HuH-7 (cell line): ENCODE measurements at places on chromosomes 16 and 17.

DNA sequence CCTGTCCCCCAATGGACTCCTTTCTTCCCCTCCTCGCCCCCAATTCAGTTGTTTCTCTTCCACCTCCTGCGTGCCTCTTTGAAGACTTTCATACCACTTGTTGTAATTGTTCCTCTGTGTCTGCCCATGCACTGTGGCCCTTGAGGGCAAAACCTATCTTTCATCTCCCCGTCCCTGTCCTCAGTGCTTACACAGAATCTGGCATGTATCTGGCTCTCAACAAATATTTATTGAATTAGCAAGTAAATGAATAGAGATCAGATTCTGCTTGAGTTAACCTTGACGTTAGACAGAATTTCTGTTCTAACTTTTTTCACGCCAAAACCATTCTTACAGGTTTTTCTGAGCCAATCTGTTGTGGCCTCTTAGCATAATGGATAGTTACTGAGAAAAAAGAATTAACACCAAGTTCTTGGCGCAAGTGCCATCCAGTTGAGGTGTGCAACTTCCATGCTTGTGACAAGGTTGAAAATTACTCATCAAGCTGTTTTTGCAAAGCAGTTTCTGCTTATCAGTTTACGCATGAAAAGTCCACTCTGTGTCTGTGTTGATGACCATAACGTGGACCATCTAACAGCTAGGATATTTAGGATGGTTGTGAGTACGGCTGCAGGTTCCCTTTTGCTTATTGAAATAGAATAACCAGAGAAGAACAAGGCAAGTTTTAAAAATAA is 215.1 kb downstream of the PRKCA start:
- no peak for DNase-seq

DNA sequence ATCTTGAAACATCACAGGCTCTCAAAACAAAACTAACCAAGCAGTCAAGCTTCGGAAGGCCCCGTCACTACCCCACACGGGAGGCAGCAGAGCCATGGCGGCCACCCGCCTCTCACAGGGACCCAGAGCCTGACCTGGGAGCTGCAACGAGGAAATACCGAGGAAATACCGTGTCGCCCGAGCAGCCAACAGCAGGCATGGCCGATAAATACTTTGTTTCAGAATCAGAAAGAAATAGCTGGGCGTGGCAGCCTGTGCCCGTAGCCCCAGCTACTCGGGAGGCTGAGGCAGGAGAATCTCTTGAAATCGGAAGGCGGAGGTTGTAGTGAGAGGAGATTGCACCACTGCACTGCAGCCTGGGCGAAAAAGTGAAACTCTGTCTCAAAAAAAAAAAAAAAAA is 6.9 kb downstream of the LMF1 start:
- no peak for DNase-seq

GRCh38 chr16:73692861-73693260 is 603.8 kb upstream of the PSMD7 start:
- no peak for DNase-seq

DNA sequence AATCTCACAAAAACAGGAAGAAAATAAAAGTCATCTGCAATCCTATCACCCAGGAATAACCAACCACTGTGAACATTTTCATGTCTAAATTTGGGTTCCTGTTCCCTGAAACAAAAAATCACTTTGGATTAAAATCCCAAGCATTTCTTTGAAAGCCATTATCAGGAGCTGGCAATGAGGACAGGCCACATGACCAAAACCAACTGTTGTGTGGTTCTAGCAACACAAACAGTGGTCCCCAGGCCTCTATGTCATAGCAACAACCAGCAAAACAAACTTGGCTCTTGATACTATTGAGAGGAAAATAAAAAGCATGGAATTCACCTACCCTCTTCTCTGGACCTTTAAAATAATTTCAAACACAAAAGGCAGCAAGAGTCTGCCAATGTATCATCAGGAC is 252.5 kb downstream of the SLC39A11 start:
- no peak for DNase-seq

DNA sequence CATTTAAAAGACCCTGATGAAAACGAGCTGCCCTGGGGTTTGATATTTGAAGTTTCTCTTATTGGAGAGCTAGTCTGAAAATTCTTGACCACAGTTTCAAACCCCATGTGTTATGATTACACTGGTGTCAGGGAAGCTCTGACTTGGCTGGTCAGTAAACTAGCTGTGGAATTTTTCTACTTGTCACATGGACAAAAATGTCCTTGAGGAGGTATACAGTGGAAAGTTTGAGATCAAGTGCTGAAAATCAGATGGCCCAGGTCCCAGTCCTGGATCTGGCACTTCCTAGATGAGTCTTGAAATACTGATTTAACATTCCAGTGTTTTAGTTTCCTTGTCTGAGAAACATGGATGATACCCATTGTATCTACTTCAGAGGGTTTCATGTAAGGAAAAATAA is 30.7 kb upstream of the SOX9 start:
- DNase-seq, result no peak

GRCh38 chr16:17607075-17607509 is 136.3 kb upstream of the XYLT1 start:
- no peak for DNase-seq

- DNase-seq, result no peak
Observed at GRCh38 chr17:57455063-57455914, 199.0 kb downstream of the MSI2 start.

GRCh38 chr17:22600644-22601298 is 908.4 kb downstream of the KCNJ18 start:
- DNase-seq, result no peak

- DNase-seq, result no peak
Observed at GRCh38 chr16:20939611-20940010, 39.0 kb downstream of the LYRM1 start.

- DNase-seq, result no peak
Observed at GRCh38 chr16:28846933-28847273, 755 bp upstream of the TUFM start.

- DNase-seq, result no peak
Observed at GRCh38 chr16:10590342-10590741, 9.9 kb upstream of the EMP2 start.

DNA sequence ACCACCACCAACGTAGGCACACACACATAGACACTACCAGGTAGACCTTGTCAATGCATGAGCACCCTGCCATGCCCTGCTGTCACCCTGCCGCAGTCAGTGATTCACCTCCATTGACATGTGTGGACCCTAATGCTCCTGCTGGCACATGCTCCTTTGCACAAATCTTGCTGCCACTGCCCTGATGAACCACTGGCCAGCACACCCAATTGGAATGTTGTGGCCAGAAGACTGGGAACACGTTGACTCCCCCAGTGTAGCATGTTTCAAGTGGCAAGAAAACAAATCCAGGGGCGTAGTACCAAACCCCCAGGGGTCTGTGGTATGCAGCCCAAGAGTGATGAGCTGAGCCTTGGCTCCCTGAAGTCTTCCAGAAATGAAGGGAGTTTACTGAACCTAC is 486.4 kb upstream of the KIF2B start:
- no peak for DNase-seq

DNA sequence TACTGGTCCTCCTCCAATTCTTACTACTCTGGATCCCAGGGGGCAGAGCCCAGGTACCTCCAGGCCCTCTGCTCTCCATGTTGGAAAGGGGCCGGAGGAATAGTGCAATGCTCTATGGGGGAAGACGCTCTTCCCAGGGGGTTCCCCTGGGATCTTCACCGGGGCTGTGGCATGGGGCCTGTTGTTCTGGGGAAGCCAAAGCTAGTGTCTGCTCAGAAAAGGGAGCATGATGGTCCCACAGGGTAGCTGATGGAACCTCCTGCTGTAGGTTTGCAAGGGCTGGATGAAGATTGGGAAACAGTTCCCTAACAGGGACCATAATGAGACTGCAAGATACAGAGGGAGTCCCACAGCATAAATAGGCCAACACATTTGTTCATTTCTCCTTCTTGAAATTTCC is 114.7 kb downstream of the IRX5 start:
- no peak for DNase-seq

DNA sequence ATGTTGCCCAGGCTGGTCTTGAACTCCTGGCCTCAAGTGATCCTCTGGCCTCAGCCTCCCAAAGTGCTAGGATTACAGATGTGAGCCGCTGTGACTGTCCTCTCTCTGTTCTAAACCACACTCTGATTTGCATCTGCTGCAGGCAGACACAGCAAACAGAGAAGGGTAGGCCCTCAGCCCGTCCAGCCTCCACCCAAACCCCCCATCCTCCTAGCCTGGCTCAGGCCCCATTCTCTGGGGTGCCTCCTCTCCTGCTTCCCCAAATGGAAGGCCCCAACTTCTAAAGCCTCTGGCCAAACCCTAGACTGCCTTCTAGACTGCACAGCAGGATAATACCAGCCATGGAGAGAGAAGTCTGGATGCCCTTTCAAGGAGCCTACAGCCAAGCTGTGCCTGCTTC is 4.1 kb upstream of the GFAP start:
- no peak for DNase-seq

DNA sequence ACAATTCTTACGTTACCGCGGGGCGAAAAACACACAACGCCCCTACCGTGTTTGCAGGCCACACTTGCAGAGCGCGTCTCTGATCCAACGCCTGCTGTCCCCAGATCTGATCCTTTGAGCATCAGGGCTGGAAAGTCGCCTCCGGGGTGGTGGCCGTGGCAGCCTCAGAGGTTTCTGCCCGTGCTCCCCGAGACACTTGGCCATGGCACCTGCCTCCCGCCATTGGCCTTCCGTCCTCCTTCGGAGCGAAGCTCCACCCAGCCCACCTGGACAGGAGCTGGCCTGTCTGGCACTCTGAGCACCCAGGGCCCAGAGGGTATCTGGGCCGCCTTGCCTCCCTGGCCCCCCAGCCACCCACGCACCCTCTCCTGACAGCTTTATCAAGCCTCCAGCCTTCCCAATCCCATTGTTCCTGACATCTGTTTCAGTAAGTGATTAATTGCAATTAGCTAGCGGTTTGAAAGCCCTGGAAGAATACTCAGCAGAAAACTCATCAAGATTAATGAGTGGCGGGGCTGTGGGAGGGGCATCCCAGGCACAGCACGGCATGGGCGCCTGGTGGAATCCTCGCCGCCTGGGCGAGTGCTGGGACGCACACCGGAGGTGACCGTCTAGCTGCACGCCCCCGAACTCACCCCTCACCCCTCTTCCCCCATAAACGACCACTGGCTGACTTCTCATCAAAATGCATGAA is 181.5 kb upstream of the GSE1 start:
- DNase-seq, result no peak

DNA sequence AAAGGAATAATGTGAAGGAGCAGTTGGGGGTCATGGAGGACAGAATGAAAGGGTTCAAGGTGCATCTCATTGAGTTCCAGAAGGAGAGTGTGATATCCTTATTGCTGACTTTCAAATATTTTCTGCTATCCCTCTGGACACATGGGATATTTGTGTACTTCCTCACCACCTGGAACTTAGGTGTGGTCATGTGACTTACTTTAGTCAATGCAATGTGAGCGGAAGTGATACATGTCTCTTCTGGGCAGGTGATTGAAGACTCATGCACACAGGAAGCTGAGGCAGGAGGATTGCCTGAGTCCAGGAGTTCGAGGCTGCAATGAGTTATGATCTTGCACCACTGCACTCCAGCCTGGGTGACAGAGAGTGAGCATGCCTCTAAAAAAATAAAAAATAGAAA is 36.7 kb upstream of the TANC2 start:
- no peak for DNase-seq

GRCh38 chr17:31524926-31525800 is 133.7 kb downstream of the RAB11FIP4 start:
- peak; percentile 88 for DNase-seq

- DNase-seq, result peak; percentile 43
Observed at GRCh38 chr16:19898924-19899604, 14.4 kb upstream of the GPRC5B start.
